M059J (cell line): ENCODE measurements at places on chromosomes 2 and 18.

DNA sequence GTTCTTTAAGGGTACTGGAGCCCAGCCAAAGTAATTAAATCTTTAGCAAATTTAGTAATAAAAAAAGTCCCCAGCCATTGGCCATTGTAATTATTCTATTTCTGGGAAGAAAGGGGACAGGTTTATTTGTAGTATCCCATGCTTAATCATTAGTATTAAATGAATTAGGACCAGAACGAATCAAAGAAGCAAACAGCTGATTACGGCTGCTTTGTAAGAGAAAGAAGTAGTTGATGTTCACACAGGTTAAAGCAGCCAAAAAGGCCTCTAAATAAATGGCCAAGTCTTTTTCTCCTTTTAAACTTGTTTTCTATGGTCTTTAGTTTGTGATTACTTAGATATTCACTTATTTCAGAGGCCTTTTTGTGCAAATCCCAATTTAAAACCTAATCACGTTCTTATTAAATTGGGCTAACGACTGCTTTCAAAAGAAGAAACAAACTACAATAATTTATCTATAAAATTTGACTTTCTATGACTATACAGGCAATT, 48.6 kb upstream of the DNAH7 start:
- no peak for DNase-seq

GRCh38 chr2:144086965-144087364, 433.0 kb downstream of the ZEB2 start:
- DNase-seq, result peak; percentile 41

GRCh38 chr2:54047091-54047490, 68.3 kb upstream of the ACYP2 start:
- DNase-seq, result peak; percentile 18

- no peak for DNase-seq
Observed at GRCh38 chr2:150034665-150035064, 447.1 kb upstream of the MMADHC start.
